Type B pancreatic cell (in vitro differentiated cells): ENCODE measurements at places on chromosomes 12 and 14.

- DNase-seq: no peak
Observed at GRCh38 chr12:65152596-65152995, 16.8 kb upstream of the LEMD3 start.

DNA sequence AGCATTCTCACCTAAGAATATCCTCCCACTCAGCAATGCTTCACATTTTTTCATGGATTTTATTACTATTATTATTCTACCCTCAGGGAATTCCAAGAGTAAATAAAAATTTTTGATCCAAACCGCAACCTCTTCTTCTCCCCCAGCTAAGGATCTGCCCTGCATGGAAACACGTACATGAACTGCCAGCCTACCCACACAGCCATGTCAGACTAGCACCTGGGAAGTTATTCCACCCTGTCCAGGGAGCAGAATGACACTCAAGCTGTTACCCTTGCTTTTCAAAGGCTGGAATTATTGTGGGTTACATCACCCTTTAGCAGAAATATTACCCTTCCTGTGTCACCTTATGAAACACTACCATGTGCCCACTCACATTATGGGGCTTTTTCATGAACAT, 227.3 kb upstream of the USP15 start:
- no peak for DNase-seq

DNA sequence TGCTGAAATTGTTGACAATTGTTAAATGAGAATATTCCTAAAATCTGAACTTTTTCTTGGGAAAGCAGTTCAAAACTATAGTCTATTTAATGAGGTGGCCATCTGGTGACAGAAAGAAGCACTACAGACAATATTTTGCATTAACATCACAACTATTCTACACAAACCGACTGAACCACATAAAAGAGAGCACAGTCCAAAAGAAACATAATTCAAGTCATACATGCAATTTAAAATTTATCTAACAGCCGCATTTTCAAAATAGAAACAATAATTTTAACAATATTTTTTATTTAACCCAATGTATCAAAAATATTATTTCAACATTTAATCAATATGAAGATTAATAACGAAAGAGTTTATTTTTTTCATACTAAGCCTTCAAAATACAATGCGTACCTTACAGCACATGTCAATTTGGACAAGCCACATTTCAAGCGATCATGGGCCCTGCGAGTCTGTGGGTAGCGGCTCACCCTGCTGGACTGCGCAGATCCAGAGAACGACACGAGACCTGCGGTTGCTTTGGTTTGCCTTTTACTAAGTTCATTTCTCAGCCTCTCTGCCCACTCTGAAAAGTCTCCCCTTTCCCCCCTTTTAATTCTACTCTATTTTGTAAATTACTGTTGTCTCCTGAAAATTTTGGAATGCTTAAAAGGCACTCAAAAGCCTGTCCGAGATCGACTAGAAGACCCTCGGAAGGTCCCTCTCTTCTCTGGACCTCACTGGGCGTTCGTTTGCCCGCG, 947 bp upstream of the LRRC9 start:
- DNase-seq: no peak

DNA sequence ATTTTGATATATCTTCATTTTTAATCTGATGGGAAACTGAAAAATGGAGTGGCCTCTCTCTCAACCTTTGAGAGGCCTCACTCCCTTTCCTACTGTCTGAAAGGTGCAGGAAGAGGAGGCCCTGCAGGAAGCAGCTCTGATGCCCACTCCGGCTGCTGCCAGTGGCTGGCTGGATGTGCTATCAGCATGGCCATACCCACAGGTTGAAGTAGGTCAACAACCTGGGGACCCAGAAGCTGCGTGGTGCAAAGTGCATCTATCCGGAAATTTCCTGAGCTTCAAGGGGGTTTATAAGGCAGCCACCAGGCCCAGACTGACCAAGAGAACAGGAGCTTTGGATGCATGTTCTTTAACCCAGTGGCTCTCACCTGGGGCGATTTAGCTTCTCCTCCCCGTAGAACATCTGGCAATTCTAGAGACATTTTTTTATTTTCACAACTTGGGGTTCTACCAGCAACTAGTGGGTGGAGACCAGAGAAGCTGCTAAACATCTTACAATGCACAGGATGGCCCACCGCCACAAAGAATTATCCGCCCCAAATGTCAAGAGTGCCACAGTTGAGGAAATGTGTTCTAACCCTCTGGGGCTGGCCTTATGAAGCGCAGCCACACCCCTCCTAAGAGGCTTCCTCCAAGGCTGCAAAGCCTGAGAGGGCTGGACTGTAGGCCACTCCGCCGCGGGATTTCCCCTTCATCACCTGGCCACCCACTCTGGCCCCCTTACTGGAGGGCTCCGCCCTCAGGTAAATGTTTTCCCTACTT, 8.2 kb upstream of the BATF start:
- DNase-seq: no peak

GRCh38 chr12:67112586-67112985, 156.6 kb upstream of the CAND1 start:
- DNase-seq: no peak

GRCh38 chr12:39287817-39288216, 155.1 kb downstream of the KIF21A start:
- no peak for DNase-seq

DNA sequence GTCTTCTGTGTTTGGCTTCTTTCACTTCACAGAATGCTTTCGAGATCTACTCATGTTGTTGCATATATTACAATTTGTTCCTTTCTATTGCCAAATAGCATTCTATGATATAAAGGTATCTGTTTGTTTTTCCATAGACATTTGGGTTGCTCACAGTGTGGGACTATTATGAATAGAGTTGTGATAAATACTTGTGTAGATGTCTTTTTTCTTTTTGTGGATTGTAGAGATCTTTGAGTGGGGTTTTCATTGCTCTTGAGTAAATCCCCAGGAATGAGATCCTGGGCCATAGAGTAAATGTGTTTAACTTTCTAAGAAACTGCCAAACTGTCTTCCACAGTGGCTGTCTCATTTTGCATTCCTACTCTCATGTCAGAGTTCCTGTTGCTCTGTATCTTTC, 24.9 kb upstream of the CEBPE start:
- DNase-seq: no peak

- DNase-seq: no peak
Observed at GRCh38 chr14:75972801-75973421, 8.9 kb downstream of the TGFB3 start.

DNA sequence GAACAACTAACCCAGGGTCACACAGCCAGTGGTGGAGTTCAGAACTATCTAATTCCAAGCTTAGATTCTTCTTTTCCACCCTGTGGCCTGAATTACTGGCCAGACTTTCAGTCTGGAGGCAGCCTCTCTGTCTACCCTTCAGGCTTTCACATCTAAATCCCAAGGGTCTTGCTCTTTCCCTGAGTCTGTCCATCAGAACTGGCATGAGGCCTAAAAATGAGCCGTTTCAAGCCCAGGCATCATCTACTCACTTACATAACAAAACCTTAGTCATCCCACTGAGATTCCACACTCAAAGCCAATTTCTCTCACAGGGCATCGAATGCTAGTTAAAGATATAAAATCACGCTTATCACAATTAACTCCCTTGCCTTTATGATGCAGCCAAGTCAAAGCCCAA, 1.3 kb upstream of the PTGDR start:
- DNase-seq: no peak

GRCh38 chr14:22547948-22548750, 40.9 kb downstream of the DAD1 start:
- no peak for DNase-seq

DNA sequence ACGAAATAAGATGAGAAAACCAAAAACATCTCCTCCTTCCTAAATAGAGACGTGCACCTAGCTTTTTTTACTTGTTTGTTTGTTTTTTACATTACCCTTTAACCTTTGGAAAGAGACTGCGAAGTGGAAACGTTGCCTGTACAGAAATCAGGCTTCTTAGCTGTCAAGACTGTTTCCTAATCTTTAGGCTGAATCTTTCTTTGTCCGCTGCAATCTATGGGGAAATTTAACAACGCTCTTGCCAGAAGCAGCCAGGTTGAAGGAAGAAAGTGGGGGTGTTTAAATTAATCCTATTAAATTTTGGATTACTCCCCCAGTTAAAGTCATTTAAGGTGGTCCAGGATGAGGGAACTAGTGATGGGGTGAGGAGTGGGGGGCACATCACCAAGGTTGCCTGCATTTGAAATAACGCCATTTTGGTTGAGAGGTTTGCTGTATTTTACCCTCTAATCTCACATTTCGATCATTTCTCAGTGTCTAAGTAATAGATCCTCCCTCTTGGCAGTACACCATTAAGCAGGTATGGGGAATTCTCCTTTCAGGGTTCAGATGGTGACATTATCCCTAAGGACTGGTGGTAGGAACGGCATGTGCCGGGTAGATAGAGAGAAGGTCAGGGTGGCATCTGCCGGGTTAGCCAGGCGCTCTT, 2.6 kb downstream of the FLRT2 start:
- no peak for DNase-seq

DNA sequence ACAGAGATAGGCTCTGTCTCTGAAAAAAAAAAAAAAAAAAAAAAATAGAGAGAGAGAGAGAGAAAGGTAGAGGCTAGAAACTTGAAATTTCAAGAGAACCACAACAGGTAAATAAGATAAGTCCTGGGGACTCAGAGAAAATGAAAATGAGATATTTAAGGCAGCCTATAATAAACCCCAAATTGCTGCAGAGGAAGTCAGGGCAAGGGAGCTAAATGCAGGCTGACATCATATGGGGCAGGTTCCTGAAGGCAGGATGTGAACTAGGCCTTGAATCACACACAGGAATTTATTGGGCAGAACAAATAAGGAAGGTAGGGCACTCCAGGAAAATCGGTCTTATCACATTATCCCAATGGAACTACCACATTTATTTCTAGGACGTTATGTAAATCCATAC, 54.9 kb upstream of the NUDT4 start:
- no peak for DNase-seq

DNA sequence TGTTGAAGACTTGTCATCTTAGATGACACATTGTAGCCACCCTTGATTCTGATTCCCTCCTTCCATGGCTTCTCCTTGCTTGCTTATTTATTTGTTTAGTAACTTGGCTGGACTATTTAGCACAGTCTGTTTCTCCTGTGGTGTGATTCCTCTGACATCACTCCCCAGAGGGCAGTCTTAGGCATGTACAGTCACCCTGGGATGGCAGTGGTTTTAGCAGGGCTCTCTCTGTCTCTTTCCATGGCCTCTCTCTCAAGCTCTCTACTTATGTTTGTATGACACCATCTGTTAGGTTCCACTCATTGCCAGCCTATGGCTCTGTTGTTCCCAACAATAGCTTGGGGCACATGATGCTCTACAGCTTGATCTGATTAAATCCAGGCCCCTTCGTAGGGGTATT, 158.3 kb downstream of the ADGRD1 start:
- DNase-seq: no peak

- DNase-seq: no peak
Observed at GRCh38 chr12:114030451-114030850, 64.3 kb upstream of the RBM19 start.

GRCh38 chr12:122094735-122095631, 16.4 kb downstream of the MLXIP start:
- DNase-seq: no peak

GRCh38 chr12:58217130-58217529, 275.8 kb downstream of the ATP23 start:
- DNase-seq: no peak

GRCh38 chr14:77126461-77126990, 15.1 kb downstream of the ZDHHC22 start:
- no peak for DNase-seq

DNA sequence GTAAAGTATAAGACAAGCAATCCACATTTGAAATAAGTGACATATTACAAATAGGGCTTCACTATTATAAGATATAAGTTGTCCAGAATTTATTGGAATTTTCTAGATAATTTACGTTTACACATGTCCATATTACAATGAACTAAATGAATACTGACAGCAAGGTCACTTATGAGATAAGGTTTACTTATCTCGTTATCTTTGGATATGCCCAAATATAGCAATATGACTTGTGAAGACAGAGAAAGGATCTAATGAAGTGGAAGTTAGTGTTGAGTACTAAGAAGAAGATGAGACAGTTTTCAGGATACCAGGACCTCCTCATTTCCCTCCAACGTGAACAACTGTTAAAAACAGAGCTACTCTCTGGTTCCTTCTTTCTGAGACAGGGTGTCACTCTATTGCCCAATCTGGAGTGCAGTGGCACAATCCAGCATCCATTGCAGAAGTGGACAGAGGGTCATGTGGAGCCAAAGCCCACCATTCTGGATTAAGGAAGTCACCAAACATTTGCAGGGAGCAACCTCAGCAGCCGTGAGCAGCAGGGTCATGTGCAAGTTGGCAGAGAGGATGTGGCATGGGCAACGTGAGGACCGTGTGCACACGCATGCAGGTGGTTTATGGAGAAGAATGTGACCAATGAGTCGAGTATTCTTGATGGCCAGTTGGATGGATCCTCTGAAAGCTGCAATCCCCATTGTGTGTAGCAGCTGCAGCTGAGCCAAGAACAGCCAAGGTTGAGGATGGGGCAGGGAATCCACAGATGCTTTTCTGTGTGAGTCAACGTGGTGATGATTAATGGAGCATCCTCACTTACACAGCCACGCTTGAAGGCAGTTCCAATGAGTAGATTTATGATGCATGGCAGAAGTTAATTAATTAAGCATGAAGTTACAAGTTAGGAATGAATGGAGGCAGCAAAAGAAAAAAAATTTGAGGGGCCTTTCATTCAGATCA, 111.0 kb downstream of the BICD1 start:
- no peak for DNase-seq

DNA sequence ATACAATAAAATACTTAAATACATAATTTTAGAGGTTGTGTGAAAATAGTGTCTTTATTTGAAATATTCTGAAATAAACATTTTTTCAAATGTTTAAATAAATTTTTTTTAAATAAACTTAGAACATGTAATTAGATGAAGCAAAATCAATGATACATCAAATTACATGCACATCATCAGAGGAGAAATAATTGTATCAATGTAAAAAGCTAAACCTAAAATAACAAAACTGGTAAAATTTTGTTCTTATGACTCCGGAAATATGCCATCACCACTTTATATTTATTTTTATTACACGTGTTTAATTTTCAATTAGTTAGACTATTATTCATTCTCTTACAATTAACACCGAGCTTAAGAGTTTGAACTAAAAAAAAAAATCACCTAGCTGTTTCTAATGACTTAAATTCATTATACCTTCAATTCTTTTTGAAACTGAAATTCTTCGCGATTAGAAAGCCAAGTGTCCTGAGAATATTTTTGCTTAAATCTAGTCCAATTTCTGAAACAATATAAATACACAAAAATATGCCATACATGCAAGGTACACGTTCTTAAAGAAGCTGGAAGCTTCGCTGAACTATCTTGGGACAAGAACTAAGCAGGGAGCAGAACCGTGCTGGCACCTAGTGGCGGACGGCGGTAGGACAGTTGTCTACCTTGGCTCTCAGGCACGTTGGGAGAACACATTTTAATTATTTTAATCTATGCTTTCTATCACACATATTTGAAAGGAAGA, 230.5 kb downstream of the SLC25A21 start:
- DNase-seq: peak; percentile 76
